ENCODE measurements at places on chromosomes 3 and 15.

DNA sequence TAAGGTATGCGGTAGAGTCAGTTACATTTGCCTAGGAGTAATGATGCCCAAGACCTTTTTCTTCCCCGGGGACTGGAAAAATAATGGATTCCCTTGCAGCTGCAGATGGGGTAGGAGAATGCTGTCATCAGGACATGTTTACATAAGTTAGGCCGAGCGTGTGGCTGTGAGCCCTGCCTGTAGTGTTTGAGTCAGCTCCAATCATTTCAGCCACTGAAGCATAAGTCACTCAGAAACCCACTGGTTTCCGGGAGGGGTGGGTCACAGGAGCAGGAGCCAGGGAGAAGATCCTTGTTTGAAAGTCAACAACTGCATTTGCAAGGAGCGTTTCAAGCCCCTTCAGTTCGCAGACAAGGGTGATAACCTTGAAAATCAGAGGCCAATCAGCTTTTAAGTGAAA is 562.3 kb downstream of the MCTP2 start:
- DNase-seq = peak; percentile 16

- no peak for DNase-seq
Measured at GRCh38 chr15:74396445-74397238, 29.2 kb upstream of the CYP11A1 start.

GRCh38 chr3:64067506-64068346 is 44.4 kb upstream of the PSMD6 start:
- no peak for DNase-seq

DNA sequence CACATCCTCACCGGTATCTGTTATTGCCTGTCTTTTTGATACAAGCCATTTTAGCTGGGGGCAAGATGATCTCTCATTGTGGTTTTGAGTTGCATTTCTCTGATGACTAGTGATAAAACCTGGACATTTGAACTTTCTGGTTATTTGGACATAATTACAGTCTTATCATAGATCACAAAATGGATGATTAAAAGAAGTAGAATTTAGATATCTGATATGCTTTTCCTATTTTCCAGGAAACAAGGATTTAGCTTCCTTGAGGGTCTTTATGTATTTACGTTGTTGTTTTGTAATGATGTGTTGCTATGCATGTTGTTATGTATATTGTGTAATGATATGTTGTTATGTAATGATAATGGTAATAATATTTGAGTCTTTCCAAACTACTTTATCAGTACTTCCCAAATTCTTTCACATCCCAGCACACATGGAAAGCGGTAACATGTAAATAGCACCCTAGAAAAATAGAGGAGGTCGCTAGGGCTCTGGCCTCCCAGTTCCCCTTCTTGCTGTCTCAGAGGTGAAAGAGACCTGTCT is 53.8 kb downstream of the GJD2 start:
- no peak for DNase-seq

- no peak for DNase-seq
Measured at GRCh38 chr15:66692808-66693596, 9.0 kb upstream of the SMAD6 start.
